Dorsolateral prefrontal cortex (tissue), 122 donors: ENCODE measurements at places on chromosomes 1 and 21. TPM values are rescaled to one million over a fixed set of nuclear protein-coding genes. Genes with fewer than 3 reads are reported as not detected.
A peak's percentile ranks its signal among the peaks of the same experiment; 100 is the strongest.

GRCh38 chr1:68268896-68269483 is 36.7 kb upstream of the WLS start:
- no peak for DNase-seq

DNA sequence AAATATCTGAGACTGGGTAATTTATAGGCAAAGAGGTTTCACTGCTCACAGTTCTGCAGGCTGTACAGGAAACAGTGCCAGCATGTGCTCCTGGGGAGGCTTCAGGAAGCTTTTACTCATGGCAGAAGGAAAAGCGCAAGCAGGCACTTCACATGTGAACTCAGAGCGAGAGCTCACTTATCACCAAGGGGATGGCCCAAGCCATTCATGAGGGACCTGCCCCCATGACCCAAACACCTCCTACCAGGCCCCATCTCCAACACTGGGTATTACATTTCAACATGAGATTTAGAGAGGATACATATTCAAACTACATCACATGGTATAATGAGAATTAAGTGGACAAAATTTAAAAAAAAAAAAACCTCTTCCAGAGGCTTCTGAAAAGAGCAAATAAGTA is 13.7 kb downstream of the WASF2 start:
- DNase-seq: no peak

GRCh38 chr1:246506367-246506673 is 759 bp downstream of the SMYD3 start:
- DNase-seq: no peak

DNA sequence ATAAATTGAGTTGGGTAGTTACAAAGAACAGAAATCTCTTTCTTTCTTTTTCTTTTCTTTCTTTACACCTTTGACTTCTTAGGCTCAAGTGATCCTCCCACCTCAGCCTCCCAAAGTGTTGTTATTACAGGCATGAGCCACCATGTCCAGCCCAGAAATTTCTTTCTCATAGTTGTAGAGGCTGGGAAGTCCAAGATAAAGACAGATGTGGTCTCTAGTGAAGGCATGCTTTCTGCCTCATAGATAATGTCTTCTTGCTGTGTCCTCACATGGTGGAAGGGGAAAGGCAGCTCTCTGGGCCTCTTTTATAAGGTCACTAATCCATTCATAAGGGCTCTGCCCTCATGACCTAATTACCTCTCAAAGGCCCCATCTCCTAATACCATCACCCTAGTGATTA is 64.0 kb upstream of the DNAJC6 start:
- no peak for DNase-seq

GRCh38 chr1:44531785-44532566 is 126.9 kb downstream of the RNF220 start:
- DNase-seq: no peak

GRCh38 chr1:90104941-90105538 is 110.1 kb downstream of the ZNF326 start:
- no peak for DNase-seq

- DNase-seq: no peak
Measured at GRCh38 chr1:227816750-227817446, 1.4 kb downstream of the PRSS38 start.

- no peak for DNase-seq
Measured at GRCh38 chr1:212628046-212628445, 19.5 kb downstream of the ATF3 start.

DNA sequence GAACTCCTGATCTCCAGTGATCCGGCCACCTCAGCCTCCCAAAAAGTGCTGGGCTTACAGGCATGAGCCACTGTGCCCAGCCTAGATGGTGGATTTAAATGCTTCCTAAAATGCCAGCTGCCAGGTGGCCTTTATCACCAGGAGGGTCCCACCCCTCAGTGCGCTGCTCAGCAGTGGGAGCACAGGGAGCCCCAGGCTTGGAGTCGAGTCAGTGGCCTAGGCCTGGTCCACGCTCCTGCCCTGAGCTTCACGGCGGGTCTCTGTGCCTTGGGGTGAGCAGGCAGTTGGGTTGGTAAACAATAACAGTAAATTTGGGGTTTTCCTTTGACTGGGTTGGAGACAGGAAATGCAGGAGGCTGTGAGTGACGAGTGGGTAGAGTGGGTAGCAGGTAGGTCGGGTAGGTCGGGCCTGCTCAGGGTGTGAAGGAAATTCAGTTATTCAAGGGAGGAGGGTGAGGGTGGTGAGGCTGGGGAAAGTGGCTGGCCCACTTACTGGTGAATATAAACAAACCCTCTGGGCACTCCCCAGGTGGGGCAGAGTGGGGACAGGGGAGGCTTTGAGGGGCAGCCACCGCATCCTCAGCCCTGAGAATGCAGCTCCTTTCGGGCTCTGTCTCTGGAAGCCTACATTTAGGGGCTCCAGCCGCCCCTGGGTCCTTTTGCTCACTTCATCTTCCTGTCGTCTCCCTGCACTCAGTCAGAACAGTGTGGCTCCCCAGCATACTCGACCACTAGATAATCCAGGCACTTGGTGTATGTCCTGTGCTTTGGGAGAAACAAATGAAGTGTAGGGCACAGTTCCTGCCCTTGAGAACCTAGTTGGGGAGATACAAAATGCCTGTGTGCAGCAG is 33.5 kb upstream of the IL19 start:
- no peak for DNase-seq

GRCh38 chr1:179015396-179015795 is 10.3 kb upstream of the FAM20B start:
- no peak for DNase-seq

DNA sequence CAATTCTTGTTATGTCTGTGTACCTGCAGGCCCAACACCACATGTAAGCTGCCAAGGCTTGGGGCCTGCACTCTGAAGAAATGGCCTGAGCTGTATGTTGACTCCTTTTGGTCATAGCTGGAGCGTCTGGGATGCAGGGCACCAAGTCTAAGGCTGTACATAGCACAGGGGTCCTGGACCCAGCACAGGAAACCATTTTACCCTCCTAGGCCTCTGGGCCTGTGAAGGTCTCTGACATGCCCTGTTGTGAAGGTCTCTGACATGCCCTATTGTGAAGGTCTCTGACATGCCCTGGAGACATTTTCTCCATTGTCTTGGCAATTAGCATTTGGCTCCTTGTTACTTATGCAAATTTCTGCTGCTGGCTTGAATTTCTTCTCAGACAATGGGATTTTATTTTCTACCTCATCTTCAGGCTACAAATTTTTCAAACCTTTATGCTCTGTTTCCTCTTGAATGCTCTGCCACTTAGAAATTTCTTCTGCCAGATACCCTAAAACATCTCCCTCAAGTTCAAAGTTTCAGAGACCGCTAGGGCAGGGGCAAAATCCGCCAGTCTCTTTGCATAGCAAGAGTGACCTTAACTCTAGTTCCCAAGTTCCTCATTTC is 246.7 kb upstream of the B3GALT2 start:
- no peak for DNase-seq

GRCh38 chr1:89850844-89851415 is 30.1 kb downstream of the LRRC8D start:
- DNase-seq: no peak

GRCh38 chr1:159266832-159267231 is 35.3 kb upstream of the FCER1A start:
- no peak for DNase-seq

DNA sequence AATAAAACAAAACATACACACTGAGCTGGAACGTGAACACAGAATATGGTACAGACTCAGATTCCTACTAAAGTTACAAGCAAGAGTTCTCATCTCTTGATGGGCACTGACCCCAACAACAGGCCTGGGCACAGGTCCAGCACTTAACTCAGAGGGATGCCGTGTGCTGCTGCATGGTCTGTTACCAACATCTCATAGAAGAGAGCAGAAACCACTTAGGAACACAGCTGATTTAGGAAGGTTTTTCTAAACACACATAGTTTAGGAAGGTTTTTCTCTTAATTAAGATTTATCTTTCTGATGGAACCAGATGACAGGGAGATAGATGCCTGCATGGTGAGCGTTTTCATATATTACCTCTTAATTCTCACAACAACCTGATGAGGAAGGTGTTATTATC is 1.5 kb downstream of the GCLM start:
- peak; percentile 20 for DNase-seq

DNA sequence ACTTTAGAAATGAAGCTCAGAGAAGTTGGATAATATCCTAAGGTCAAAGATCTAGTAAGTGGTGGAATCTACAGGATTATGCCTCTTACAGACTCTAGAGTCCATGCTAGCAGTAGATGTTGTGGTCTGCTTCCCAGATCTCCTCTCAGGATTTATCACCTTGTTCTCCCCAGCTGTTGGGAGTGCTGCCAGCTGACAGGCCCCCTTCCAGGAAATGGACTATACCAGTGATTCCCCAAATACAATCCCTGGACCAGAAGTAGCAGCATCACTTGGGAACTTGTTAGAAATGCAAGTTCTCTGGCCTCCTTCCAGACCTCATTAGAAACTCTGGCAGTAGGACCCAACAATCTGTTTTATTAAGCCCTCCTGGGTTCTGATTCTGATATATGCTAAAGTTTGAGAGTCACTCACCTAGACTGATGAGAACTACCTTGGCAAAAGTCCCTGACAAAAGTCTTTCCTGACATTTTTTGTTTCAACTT is 24.5 kb upstream of the NTNG1 start:
- no peak for DNase-seq

DNA sequence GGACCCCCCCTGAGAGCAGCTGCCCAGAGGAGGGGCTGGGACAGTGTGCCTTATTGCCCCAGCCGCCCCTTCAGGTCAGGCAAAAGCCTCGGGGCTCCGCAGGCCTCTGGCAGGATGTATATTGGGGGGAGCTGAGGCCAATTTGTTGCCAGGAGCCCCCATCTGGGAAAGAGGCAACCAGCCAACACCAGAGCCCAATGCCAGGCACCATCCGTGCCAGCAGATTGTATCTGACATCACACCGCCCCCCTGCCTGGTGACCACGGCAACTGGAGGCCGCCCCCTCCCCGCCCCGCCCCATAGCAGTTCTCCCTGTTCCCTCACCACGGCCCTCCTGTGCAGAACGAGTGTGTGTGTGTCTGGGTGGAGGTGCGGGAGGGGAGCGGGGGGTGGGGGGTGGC is 3.6 kb upstream of the PLEKHG5 start:
- no peak for DNase-seq

GRCh38 chr1:40860706-40861223 is 1.4 kb downstream of the CITED4 start:
- no peak for DNase-seq

GRCh38 chr1:38046333-38046883 is at the start of gene POU3F1:
POU3F1 (minus strand) TSS chr1:38046793; CDS start chr1:38046743, 50 bp downstream.
- no peak for DNase-seq

GRCh38 chr1:101221945-101222429 is 14.8 kb upstream of the S1PR1 start:
- no peak for DNase-seq

DNA sequence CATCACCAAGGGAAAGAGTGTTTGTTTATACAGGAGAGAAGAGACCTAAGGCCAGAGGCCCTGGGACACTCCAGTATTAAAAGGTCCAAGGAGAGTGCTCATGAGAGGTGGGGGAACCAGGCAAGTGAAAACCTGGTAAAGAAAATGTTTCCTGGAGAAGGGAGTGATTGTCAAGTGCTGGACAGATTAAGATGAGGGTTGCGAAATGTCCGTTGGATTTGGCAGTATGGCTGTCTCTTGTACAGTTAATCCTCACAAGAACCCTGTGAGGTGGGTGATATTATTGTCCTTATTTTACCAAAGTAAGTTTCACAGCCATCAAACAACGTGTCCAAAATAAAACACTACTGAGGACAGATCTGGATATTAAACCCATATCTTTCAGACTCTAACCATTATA is 44.2 kb downstream of the RPAP2 start:
- DNase-seq: no peak

DNA sequence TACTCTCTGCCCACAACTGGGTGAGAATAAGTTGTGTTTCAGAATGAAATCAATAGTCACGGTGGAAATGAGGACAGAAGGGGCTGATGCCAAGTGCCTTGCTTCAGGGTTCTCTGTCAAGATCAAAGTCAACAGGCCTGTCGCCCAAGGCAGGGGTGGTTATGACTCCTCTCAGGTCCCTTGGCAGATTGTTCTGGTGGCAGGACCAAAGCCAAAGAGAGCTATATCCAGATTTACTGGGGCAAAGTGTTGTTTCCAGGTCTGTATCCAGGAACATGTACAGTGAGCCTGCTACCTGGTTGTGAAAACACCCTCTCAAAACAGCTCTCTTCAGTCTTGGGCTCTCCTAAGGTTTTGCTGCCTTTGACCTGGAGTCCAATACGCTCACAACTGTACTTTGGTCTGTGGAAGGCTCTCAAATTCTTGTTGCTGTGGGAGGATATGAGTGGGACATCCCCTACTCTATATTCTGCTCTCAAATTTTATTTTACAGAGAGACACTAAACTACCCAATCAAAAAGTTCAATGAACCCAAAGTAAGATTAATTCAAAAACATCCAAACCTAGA is 175.1 kb upstream of the ETV3 start:
- DNase-seq: no peak

GRCh38 chr1:243454328-243454997 is 198.6 kb downstream of the SDCCAG8 start:
- no peak for DNase-seq

- DNase-seq: no peak
Measured at GRCh38 chr1:84997667-84998600, 1.0 kb upstream of the MCOLN2 start.

DNA sequence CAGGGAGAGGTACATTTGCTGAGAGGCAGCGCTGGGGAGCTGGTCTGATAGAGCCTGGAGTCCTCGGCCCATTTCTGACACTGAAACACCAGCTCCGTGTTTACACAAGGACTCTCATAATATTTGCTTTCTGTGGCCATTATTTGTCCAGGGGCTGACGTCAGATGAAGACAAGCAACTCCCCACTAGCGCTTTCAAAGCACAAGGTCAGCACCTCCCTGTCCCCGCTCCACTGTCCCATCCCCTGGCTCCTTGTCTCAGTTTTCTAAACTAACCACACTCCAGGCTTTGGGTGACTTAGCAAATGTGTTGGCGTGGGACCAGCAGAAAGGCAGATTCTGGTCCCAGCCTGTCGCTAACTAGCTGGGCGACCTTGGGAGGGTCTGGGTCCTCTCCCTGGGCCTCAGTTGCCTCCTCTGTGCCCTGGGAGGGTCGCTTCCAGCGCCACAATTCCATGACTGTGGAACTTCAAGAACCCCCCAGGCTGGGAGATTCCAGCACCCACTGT is 37.4 kb upstream of the ZBTB40 start:
- DNase-seq: no peak

MYOG gene
- total RNA-seq: not detected

HPCA gene
- total RNA-seq: 192 TPM

CLCA2 gene
- 0.43 TPM for total RNA-seq

SPRR1B gene
- total RNA-seq: not detected

DPT gene
- 0.72 TPM for total RNA-seq

PGBD5 gene
- 95.1 TPM for total RNA-seq

LMX1A gene
- total RNA-seq: not detected

NUDT4B gene
- 0.88 TPM for total RNA-seq
